ENCODE measurements at places on chromosomes 16 and 17.
A peak's percentile ranks its signal among the peaks of the same experiment; 100 is the strongest.

- no peak for DNase-seq
Observed at GRCh38 chr16:71915350-71915749, 20.0 kb downstream of the IST1 start.

GRCh38 chr16:4404247-4404966, 12.0 kb downstream of the CORO7 start:
- no peak for DNase-seq

- DNase-seq: no peak
Observed at GRCh38 chr17:75182319-75182568, 515 bp downstream of the SUMO2 start.

DNA sequence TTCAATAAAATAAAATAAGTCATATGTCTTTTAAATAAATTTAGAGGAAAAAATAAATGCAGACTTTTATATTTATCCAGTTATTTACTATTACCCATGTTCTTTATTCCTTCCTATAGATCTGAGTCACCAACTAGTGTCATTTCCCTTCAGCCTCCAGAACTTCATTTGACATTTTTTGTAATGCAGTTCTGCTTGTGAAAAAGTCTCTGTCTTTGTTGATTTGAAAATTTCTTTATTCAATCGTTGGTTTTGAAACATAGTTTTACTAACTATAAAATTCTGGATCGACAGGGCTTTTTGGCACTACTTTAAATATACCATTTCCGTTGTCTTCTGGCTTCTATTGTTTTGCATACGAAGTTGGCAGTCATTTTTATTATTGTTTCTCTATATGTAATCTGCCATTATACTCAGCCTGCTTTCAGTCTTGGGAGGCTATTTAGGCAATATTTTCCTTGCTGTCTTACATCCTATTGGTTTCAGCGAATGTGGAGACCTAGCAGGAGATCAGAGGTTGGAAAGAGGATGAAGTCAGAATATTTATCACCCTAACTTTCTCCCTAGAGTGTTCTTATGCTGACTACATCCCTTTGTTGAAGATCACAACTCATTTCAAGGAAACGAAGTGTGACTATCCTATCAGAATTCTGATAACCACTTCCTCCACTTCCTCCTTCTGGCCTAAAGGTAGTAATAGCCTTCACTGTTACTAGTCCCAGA, 42.0 kb upstream of the SLC6A2 start:
- DNase-seq: no peak

GRCh38 chr16:5396880-5397279, 299.3 kb upstream of the EEF2KMT start:
- no peak for DNase-seq

GRCh38 chr16:53504665-53505064, 1.7 kb upstream of the AKTIP start:
- no peak for DNase-seq

DNA sequence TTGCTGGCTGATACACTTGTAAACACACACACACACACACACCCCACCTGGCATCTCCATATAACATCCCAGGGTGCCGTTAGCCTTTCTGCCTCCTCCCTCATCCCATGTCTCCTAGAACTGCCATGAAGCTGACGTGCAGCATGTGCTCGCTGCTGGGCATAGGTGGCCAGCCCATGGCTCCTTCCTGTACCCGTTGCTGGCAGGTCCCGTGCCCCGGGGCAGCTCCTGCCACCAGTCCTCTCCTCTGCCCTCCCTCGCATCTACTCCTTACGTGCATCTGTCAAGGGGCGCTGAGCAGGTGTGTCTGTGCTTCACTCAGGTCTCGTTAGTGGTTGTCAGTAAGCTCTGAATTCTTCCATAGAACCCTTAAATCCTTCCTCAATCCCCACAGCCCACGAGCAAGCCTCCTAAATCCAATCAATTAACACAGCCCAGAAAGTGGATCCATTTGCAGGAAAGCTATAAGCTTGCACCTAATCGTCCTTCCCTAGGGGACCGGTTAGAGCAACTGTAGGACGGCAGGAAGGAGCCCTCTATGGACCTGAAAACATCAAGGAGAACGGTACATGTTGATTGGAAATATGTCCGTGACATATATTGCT, 218.1 kb upstream of the FOXF1 start:
- no peak for DNase-seq

DNA sequence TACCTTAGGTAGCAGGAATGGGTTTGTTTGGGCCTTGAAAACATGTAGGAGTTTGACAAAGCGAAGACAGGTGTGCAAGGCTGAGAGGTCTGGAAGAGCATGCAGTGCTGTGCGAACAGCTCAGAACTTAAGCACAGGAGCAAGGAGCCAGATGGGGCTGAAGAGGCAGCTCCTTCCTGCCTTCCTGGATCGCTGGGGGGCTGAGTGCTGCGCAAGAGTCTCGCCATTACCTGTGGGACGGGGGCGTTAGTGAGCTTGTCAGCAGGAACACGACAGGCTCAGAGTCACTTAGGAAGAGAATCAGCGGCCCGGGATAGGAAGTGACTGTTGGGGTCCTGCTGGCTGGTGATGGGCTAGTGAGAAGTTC, 464 bp upstream of the MRM1 start:
- no peak for DNase-seq

GRCh38 chr17:45742251-45742650, 41.9 kb upstream of the CRHR1 start:
- DNase-seq: no peak

GRCh38 chr16:74892574-74893461, 92.1 kb downstream of the WDR59 start:
- DNase-seq: no peak

GRCh38 chr17:57113011-57113410, 28.0 kb downstream of the AKAP1 start:
- no peak for DNase-seq

DNA sequence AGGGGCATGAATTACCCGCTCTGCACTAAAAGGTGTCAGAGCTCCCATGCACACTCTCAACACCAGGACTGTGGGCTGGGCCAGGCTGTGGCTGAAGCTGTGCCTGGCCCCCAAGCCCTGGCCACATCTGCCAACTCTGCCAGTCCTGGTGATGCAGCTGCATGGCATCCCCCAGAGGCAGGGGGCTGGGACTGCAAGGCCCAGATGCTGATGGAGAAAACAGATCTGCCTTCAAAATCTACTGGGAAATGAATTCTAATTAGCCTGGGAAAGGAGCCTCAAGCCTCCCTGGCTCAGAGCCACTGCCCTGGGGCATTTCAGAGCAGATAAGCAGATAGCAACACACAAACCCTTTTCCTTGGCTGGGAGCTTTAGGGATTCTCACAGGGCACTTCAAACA, 3.4 kb downstream of the CHST6 start:
- DNase-seq: no peak

DNA sequence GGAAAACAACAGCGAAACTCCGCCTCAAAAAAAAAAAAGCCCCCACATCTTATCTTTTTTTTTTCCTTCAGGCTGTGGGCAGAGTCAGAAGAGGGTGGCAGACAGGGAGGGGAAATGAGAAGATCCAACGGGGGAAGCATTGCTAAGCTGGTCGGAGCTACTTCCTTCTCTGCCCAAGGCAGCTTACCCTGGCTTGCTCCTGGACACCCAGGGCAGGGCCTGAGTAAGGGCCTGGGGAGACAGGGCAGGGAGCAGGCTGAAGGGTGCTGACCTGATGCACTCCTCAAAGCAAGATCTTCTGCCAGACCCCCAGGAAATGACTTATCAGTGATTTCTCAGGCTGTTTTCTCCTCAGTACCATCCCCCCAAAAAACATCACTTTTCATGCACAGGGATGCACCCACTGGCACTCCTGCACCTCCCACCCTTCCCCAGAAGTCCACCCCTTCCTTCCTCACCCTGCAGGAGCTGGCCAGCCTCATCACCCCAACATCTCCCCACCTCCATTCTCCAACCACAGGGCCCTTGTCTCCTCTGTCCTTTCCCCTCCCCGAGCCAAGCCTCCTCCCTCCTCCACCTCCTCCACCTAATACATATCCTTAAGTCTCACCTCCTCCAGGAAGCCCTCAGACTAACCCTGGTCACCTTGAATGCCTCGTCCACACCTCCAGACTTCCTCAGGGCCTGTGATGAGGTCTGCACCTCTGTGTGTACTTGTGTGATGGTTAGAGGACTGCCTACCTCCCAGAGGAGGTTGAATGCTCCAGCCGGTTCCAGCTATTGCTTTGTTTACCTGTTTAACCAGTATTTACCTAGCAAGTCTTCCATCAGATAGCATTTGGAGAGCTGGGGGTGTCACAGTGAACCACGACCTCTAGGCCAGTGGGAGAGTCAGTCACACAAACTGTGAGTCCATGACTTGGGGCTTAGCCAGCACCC, 1.2 kb upstream of the HBA1 start:
- DNase-seq: no peak

GRCh38 chr16:46783800-46784199, 35.7 kb upstream of the MYLK3 start:
- DNase-seq: no peak

GRCh38 chr16:83494459-83494858, 313.3 kb upstream of the HSBP1 start:
- DNase-seq: no peak

- peak; percentile 62 for DNase-seq
Observed at GRCh38 chr16:84599521-84600202, 18.2 kb downstream of the COTL1 start.

- no peak for DNase-seq
Observed at GRCh38 chr17:4318596-4318995, 47.9 kb downstream of the UBE2G1 start.

- no peak for DNase-seq
Observed at GRCh38 chr17:79211061-79211770, 136.6 kb downstream of the ENGASE start.

GRCh38 chr16:81445143-81445961, 744 bp downstream of the CMIP start:
- no peak for DNase-seq

DNA sequence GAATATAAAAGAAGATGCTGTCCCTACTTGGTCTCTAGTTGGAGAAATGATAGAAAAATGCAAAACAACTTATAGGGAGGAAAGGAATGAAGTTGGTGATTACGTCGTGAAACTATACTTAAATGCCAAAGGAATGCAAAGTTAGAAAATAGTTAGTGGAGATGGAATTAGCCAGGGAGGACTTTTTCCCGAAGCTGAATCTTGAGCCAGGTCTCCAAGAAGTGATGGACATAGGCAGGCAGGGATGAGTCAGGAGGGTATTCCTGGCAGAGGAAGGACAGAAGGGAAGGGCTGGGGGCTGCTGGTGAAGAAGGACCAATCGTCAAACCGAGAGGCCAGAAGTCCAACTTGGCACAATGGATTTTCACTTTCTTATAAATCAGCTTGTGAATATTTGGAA, 1.8 kb downstream of the SNTB2 start:
- no peak for DNase-seq

DNA sequence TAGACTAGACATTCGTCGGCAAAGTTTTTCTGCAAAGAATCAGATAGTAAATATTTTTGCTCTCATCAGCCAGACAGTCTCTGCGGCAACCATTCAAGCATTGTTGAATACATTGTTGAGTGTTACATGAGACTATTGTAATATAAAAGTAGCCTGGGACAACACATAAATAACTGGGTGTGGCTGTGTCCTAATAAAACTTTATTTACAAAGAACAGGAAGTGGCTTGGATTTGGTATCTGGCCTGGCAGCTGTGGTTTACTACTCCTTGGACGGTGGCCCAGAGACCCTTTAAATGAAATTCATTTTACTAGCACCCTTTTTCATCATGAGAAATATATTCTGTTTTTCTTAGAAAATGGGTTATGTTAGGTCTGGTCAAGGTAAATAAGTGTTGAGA, 297.2 kb downstream of the WWOX start:
- no peak for DNase-seq

DNA sequence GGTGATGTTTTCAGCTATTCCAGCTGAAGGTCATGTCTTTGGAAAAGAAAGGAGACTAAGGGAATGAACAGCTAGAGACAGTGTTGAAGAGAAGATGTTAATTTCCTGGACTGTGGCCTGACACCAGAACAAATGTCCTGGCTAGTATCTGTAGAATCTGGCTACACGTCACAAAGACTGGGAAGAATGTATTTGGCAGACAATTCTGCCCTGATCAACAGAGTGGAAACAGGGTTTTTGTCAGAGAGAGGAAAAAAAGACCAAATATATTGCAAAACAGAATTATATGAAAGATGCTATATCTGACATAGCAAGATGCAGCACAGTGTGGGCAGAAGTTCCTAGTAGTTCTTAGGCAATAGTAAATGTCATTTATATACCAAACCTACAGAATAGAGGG, 17.0 kb upstream of the ANKFN1 start:
- DNase-seq: no peak

DNA sequence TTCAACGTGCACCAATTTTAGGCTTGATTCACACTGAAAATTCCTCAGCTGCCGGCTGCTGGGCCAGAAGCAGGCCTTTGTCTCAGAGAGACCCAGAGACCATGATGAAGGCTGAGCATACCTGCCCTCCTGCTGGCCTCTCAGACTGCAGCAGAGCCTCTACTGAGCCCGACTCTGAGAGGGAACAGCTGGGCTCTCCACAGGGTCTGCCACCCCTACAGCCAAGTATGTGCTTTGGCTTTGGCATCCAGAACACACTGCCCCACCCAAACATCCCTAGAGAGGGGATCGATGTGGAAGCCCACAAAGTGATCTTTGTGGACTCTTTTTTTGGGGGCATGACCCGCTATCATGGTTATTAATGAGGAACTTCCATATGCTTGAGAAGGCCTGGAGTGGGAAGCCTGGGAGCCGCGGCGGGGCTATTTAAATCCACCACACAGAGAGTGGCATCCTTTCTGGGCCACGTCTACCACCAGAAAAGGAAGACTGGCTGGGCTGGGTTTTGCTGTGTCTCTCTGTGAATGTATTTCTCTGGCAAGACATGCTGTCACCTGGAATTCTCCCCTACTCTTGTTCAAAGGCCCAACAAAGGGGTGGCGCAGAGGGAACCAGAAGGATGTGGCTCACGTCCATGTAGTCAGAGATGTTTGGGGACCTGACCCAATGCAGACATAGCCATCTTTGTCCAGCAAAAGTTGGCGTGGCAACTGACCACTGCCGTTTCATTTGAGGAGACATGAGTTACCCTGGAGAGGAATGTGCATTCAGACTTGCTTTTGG, 69.3 kb downstream of the GNAO1 start:
- no peak for DNase-seq

DNA sequence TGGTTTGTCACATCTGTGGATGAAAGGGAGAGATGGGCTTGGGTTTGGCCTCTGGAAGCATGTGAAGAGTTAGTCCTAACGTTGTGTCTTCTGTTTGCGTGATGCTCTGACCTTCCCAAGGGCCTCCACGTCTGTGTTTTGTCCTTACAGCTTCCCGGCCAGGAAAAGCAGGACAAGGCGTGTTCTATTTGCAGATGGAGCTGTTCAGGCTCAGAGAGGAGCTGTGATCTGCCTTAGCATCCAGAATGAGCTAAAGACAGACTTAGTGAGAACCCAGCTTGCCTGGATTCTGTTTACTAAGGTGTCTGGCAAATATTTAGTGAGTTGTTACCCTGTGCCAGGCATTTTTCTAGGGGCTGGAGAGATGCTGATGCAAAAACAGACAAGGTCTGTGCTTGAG, 282.1 kb downstream of the CBLN1 start:
- no peak for DNase-seq
